ENCODE measurements at places on chromosomes 6 and 20.

DNA sequence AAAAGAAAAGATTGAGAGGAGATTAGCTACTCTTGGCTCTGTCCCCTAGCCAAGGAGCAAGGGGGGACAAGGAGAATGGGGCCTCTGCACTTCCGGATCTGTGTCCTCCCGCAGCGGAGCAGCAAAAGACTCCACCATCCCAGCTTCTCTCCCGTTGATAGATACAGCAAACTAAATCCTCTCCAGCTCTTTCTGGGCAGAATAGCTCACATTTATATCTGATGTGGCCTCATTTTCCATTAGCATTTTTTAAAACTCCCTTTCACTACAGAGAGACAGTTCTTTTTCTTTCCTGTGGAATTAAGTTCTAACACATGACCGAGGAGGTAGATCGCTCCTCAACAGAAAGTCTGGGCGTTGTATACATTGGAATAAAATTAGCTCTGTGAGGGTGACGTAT is 260.9 kb upstream of the SOX4 start:
- no peak for DNase-seq

DNA sequence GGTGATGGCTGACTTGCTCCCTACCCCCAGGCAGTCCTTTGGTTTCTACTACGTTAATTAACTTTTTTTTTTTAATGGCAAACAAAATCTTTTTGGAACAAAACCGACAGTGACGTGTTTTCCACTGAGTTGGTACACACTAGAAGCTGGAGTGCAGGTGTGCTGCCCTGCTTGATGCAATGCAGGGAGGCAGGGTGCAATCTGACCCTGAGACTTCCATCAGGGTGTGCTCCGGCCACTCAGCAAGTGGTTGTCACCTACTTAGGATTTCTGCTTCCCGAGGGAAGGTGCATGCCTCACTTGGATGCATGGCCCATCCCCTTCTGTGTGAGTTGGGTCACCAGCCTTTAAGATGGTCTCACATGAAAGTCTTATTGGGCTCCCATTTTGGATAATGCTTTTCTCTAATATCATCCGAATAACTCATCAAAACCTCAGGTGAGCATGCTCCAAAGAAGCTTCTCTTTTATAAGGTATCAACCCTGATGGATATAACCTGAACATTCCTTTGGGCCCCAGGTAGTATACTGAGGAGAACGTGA is 14.0 kb downstream of the RREB1 start:
- DNase-seq, result no peak

DNA sequence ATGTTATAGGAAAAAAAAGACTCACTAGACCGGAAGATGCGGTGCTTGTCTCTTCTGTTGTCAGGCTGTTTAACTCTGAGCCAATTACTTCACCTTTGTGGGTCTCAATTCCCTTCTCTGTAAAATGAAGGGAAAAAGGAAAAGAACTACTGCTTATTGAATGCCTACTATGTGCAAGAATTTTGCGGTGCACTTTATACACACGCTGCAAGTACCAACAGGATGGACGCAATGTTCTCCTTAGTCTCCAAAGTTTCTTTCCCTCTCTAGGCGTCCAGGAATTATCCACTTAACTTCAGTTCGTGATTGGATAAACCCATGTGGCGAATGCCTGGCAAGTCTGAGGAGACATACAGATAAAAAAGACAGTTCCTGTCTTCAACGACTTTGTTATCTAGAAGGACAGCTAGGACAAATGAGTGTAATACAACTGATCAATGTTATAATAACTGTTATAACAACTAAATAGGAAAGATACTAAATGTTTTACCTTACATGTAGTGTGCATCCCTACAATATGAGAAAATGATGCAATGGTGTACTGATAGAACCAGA is 69.0 kb upstream of the JARID2 start:
- no peak for DNase-seq

DNA sequence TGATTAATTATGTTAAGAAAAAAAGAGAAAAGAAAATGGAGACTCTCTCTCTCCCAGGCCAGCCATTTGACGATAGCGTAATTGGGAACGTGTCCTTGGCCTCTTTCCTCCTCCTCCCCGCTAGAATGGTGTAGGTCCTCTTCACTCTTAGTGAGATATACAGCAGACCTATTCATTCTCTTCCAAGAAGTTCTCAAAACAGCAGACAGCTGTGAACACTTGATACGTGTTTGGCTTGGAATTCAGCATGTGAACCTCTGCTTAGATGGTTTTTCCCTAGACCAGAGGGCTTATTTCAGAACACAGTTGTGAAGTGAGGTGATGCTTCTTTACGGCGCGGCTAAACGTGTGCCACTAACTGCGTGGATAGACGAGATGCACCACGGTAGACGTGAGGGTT is 32.6 kb upstream of the TULP4 start:
- DNase-seq, result no peak

GRCh38 chr20:38426006-38426897 is 8.9 kb downstream of the SNHG17 start:
- no peak for DNase-seq

DNA sequence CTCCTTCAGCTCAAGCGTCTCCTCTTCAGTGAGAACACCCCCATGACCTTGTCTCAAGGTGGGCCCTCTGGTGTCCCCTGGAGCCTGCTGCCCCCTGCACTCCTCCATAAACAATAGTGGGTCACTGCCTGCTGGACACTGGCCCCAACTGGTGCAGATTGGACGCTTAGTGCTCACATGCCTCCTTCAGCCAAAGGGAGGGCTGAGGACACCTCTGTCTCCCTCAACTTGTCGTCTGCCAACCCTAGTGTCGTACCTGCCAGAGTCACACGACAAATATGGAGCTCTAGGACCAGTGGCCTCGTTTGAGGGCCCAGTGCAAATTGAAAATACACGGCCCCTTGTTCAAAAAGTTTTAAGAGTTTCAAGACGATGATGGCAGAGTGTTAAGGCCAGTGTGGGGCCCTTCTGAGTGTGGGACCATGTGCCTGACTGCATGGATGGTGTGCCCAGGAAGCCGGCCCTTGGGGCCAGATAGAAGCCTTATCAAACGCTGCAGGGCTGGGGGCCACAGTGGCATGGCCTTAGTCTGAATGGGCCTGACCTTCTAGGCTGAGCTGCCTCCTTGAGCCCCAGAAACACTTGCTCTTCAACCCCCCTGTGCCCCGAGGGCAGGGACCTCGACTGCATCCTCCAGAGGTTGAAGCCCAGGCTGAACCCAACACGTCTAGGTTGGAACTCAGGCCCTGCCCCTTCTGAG is 20.1 kb downstream of the APCDD1L start:
- DNase-seq, result no peak

- DNase-seq, result no peak
These were observed 3.6 kb downstream of the TOP1 start for GRCh38 chr20:41032271-41032670.

- DNase-seq, result no peak
These were observed 70.8 kb upstream of the SRSF6 start for GRCh38 chr20:43386878-43387277.

DNA sequence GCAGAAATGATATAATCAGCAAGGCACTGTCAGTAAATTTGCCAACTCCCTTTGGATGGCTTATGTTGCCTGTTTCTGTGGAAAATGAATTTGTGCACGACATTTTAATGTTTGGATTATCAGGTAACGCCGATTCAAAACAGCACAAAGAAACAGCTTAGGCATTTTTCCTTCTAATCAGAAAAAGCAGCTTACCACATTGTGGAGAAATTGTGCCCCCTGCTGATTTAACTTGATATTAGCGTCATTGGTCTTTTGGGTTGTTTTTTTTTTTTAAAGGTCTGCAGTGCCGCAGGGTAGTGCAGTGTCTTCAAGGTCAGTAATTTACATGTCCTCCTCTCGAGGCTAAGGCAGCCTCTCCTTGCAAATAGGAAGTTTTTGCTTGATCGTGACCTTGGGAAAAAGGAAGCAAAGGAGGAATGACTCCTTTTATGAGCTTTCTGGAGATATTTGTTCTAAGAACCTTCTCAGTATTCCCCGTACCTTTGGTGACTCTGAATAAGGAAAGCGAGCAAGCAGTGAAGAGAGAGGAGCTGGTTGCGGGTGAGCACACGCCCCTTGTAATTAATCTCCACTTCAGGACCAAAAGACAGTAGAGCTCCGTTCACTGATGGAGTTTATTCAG is 79.1 kb downstream of the ELOVL4 start:
- peak; percentile 2 for DNase-seq

DNA sequence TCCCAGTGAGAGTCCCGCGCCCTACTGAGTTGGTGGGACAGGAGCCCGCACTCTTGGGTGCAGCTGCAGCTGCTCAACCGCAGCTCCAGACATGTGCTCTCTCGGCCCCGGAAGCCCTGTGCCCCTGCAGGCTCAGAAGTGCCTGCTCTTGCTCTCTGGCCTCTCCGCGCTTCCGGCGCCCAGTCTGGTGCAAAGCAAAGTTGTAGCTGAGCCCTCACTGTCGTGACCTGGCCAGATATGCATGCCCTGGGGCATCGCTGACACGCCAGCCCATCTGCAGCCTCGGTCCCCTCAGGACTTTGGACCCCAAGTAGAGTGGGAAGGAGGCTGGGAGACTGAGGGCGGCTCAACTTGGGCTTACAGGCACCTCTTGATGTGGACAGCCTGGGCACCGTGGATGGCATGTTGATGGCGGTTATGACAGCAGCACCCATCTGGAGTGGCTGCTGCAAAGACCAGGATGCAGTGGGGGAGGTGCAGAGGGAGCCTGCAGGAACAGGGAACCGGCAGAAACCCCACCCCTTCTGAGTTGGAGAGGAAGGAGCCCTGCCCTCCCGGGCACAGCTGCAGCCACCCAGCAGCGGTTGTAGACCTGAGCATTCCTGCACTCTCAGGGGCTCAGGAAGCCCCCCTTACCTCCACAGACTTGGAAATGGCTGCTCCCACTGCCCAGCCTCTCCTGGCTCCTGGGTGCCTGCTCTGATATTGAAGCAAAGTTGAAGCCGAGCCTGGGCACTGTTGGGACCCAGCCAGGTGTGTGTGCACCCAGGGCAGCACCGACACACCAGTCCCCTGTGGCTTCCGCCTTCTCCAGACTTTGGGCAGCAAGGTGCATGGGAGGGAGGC is 462.6 kb downstream of the TBC1D32 start:
- DNase-seq, result no peak

GRCh38 chr20:2817341-2817726 is 1.2 kb downstream of the TMEM239 start:
- no peak for DNase-seq

DNA sequence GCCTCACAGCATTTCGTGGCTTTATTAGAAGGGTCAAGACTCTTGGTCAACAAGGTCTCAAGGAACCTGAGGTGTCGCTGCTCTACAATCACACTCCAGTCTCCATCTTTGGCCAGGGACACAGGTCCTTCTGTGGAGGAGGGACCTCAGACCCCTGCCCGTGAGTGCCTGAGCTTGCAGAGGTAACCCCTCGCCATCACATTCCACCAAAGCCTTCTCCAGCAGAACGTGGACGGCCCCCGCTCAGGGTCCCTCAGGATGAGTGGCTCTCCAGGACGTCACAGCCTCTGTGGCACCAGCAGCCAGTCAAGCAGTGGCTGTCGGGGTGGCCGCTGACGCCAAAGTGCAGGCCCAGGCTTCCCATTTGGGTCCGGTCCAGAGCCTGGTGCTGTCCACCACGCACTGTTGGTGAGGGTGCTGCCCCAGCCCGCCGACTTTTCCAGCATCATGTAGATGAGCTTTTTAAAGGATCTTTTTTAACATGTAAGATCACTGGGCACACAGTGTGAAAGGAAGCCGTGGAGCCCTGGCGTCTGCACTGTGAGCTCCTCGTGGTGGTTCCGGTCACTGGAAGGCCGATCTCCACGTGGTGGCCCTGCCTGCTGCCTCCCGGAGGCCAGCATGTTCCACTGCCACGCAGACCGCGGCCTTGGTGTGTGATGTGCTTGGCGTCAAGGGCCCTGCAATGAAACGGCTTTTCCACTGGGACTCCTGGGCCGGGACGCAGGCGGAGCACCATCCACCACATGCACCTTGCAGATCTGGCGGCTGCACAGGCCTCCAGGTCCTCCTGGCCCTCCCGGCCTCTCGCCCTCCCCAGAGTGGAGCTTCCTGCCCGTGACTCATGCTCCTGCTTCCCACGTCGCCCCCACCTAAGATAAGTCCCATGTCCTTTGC is 8.3 kb upstream of the KIF25 start:
- no peak for DNase-seq

DNA sequence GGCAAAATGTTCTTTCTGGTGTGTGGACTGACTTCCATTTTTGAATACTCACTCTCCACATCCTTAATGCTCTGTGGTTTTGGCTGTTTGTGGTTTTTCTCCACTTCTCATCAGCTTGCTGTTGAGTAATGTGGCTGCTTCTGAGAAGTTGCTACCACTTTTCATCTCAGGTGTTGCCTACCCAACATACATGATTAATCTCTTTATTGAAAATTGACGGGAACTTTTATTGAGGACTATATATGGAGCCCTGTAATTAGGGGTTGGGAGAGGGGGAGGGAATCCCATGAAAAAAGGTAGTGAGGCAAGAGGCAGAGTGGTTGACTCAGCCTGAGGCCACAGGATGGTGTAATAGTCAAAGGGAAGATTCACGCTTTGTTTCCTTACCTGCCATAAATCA is 17.6 kb downstream of the IL22RA2 start:
- no peak for DNase-seq

DNA sequence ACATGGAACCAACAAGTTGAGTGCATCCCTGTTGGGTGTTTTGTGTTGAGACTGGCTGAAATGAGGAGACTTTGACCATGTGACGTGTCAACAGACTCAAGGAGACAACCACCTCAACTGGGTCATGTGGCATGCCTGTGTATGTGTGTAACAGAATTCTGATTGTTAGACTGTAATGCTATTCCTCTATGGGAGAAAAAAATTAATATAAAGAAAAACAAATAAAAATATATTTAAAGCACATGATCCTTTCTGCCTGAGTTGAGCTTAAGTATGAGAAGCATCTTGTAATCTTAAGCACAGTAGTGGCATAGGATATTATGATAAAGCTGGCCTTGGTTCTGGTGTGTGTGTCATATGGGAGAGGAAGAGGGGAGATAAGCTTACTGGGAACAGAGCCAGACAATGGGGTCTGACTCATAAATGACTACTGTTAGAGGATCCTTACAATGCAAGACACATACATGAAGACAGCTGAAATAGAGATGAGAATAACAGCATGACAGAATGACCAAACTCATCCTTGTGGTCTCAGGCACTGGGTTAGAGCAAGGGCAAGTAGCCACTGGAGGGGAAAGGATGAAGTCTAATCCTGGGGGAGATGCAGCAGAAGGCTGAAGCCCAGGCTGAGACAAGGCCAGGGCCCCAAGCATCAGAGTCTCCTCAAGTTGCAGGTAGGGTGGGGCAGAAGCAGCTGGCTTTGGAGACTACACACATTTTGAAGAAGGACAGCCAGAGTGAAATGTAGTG is 9.2 kb downstream of the TP53INP2 start:
- no peak for DNase-seq

DNA sequence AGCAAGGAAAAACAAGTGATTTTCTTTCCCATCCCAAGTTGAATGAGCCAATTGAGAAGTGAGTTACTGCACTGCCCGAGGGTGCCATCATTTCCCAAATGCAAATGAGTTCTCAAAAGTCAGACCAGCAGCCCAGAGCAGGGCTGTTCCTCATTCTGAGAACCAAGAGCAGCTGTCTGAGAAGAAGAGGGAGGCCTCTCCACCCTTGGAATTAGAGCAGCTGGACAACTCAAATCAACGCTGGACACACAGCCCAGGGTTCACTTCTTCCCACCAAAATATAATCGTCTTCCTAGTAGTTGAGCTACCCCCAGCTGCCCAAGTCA is 4.6 kb upstream of the PREX1 start:
- no peak for DNase-seq

- no peak for DNase-seq
These were observed 20.6 kb upstream of the SIRPA start for GRCh38 chr20:1874450-1875182.
